Smooth muscle cell of the brain vasculature (primary cell): ENCODE measurements at places on chromosomes 3 and 15.

GRCh38 chr3:72887343-72887704 is 522 bp upstream of the GXYLT2 start:
- DNase-seq = no peak

GRCh38 chr15:72112116-72112515 is 5.8 kb downstream of the MYO9A start:
- DNase-seq = no peak

DNA sequence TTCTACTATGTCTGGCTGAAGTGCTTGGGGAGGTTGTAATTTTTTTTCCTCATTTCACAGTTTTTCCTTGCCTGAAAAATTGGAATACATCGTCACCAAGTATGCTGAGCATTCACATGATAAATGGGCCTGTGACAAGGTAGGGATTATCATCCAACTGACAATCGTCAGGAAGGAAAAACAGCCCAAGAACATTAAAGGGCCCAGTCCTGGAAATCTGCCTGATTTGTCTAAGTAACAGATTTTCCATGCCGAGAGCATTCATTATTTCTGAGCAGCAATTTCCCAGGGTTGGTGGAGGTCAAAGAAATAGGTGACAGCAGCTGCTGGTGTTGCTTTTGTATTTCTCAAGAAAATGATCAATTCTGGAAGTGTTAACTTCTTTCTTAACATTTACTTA is 226.0 kb upstream of the CHRM5 start:
- DNase-seq = no peak

GRCh38 chr3:62100282-62100989 is 272.9 kb downstream of the FEZF2 start:
- no peak for DNase-seq

DNA sequence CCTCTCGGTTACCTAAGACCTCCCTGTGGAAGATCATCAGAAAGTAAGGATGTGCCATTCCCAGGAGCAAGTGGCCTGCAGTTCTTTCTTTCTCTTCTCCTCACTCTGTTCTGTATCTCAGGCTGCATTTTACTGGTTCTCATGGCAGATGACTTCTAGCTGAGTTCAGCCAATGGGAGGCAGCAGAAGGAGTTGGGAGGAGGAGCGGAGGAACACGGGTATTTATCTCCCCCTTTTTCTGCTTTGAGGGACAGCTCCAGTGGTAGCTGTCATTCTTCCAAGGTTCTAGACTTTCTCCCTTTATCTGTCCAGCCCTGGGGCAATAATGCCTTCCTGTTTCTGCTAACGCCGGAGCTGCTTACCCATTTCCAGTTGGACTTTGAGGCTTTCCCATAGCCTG is 339.9 kb downstream of the NR2F2 start:
- DNase-seq = no peak

- no peak for DNase-seq
Measured at GRCh38 chr3:100164743-100165142, 50.4 kb upstream of the FILIP1L start.

- no peak for DNase-seq
Measured at GRCh38 chr3:77618686-77619085, 578.8 kb downstream of the ROBO2 start.

- no peak for DNase-seq
Measured at GRCh38 chr3:153273217-153273616, 111.2 kb downstream of the RAP2B start.

DNA sequence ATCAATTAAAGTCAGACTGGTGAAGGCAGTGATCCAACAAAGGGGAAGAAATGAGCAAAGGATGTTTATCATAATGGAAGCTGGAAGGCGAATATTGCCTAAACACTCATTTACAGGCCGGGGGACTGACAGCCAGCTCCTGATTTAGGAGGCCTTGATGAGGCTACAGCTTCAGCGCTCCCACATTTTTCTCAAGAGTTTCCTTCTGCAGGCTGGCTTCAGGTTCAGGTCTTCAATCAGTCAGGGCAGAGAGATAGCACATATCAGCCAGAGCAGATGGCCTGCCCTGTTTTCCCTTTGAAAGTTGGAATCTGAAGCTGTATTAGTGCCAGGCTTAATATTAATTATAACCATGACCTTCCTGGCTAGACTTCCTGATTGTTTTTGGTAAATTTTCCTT is 218.9 kb downstream of the SV2B start:
- DNase-seq = no peak
